Fibroblast of lung (primary cell): ENCODE measurements at places on chromosomes 5 and 9.

GRCh38 chr5:39399135-39400036 is 25.4 kb downstream of the DAB2 start:
- DNase-seq: peak; percentile 99

GRCh38 chr9:79661279-79661678 is 89.5 kb downstream of the TLE4 start:
- DNase-seq: no peak

DNA sequence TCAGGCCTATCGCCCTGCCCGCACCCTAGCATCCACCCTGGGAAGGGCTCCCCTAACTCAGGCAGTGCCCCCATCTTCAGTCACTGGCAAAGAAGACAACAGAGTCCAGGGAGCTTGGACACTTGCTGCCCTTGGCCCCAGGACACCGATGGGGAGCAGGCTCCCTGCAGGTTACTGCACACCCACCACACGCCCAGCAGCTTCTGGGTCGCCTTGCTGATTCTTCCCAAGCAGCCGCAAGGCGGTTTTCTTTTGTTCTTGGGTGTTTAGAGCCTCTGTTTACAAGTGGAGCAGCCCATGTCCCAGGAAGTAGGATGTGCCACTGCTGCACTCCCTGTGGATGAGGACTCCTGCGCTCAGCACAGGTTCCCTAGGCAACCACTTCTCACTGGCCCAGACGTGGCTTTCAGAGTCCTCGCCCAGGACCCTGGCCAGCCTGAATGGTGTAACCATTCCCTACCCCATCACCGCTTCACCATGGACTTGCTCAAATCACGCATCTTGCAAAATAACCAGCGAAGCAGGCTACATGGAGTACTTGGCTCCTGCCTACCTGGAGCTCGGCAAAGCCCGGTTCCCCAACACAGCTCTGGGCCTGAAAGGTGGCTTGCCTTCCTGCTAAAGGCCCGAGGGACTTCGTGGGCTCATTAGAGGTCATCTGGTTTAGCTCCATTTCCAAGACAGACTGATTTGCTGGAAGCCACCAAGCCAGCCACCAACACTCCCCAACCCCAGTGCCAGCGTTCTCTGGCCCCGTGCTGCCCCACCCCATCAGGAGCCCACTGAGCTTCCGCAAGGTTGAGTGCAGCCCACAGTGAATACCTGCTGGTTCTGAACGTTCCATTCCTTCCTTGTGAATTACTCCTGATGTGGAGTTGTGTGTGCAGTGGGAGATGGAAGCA is 60.0 kb downstream of the PSMB7 start:
- DNase-seq: no peak

- DNase-seq: peak; percentile 19
These were observed 27.4 kb upstream of the TXN start for GRCh38 chr9:110283751-110284150.

DNA sequence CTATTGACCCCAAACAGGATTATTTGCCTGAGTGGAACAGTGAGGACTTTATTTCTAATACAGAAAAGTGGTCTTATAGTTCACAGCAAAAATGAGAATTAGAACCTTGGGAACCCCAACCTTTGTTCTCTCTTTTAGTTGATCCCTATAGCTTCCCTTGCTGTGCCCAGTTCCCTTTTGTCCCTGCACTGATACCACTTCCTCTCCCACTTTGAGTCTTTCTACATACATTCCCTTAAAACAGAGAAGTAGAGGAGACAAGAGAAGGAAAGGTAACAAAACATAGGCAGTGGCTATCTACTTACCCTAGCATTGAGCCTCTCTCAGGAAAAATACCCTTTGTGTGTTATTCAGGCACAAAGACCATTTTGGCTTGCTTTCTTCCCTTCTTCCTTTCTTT is 246.4 kb downstream of the FAM114A2 start:
- no peak for DNase-seq

DNA sequence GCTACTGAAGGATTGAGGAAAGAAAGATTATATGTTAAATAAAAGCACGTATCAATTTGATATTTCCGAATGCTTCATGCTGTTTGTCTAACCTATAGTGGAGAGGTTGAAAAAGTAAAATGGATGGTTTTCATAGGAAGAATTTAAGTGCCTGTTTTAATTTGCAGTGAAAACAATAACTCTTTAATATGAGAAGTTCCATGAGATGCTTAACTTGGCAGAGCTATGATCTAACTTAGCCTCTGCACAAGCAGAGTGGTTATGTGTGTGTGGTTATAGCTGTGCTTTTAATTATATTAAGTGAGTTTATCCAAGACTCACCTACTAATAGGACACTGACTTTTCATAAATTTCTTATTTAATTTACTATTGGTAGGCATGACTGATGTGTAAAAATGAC is 57.4 kb downstream of the AOPEP start:
- DNase-seq: no peak
